ENCODE measurements at places on chromosomes 1 and 21. TPM values are rescaled to one million over a fixed set of nuclear protein-coding genes. Genes with fewer than 3 reads are reported as not detected.

The LY9 gene
- total RNA-seq, result 8.9 TPM

The DENND2C gene
- 0.20 TPM for total RNA-seq

The ABCG1 gene
- total RNA-seq, result 0.79 TPM

The HIVEP3 gene
- total RNA-seq, result 114 TPM

The RPAP2 gene
- total RNA-seq, result 25.6 TPM

The PDE4B gene
- 31.5 TPM for total RNA-seq

The MRPL39 gene
- 75.6 TPM for total RNA-seq

The KLF17 gene
- not detected for total RNA-seq

The LMO4 gene
- 10.0 TPM for total RNA-seq

The LCE1E gene
- total RNA-seq, result not detected

The PLA2G5 gene
- not detected for total RNA-seq
